ENCODE measurements at places on chromosomes 5 and 9.

DNA sequence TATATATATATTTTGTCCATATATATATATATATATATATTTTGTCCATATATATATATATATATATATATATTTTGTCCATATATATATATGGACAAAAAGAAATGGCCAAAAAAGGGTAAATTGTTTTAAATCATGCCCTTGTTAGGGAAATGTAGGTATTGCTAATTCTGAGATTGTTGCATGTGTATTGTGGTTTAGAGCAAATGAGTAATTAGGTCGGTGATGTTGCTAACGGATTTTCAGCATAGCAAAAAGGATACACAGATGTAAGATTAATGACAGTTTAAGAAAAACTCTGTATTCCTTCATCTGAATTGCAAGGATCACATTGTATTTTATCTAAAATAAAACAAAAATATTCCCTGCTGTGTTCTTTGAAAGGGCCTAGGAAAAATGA is 40.2 kb downstream of the OSTF1 start:
- no peak for DNase-seq

- DNase-seq: no peak
Observed at GRCh38 chr5:14702238-14702839, 37.8 kb downstream of the OTULIN start.

- no peak for DNase-seq
Observed at GRCh38 chr9:102434545-102434944, 560.6 kb upstream of the CYLC2 start.

DNA sequence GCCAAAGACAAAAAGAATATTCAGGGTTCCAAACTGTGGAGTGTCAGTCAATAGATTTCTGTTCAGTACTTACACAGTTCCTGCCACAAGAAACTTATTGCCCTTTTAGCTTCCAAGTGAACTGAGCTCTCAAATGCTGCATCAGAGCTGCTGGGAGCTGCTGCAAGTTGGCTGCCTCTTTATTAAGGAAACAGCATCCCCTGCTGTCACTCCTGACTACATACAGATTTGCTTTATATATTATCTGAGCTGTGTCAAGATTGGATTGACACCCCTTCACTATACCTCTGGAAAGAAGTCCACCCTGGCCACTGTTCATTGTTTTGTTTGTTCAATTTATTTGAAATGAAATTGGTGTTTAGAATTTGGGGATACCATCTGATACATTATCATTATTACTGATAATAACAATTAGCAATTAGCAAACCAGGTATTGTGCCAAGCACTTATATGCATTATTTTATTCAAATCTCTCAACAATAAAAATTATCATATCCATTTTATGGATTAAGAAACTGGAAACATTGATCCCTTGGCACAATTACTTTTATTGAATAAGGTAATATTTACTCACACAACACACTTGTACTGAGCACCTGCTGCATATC is 16.4 kb upstream of the C5orf58 start:
- no peak for DNase-seq

GRCh38 chr5:58043032-58043945 is 416.6 kb downstream of the PLK2 start:
- no peak for DNase-seq

GRCh38 chr9:3497401-3497800 is 28.4 kb downstream of the RFX3 start:
- no peak for DNase-seq

DNA sequence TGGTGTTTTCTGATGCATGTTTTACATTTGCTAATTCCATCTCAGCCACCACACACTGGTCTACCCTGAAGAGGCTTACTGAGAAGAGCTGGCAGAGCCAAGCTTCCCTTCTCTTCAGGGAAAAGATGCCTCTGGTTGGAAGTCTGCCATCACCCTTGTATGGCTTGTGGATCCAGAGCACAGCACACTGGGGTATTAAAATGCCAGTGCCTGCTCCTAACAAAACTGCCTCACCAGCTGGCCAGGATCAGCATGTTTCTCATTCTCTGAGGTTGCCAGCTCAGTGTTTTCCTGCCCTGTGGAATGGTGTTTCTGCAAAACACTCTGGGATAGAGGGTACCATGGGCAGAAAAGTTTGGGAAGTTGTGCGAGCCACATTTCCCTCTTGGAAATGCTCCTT is 31.6 kb upstream of the ZNF618 start:
- peak; percentile 38 for DNase-seq

DNA sequence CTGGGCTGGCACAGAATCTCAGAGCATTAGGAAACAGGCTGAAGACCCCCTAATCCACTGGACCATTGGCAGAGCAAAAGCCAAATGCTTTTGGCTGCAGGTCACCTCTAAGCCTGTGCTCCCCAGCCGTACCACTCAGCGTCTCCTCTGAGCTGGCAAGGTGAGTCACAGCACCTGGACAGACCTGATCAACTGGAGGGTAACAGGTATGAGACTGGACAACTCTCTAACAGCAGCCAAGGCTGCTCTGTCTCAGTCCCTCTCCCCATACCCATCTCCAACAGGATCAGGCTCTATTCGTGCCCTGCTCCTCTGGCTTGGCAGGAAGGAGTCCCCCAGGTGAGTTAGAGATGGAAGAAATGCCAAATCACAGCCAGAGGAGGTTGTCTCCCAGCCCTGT is 4.7 kb downstream of the GOLGA2 start:
- no peak for DNase-seq

GRCh38 chr9:35954942-35955546 is 2.9 kb downstream of the OR2S2 start:
- peak; percentile 51 for DNase-seq

DNA sequence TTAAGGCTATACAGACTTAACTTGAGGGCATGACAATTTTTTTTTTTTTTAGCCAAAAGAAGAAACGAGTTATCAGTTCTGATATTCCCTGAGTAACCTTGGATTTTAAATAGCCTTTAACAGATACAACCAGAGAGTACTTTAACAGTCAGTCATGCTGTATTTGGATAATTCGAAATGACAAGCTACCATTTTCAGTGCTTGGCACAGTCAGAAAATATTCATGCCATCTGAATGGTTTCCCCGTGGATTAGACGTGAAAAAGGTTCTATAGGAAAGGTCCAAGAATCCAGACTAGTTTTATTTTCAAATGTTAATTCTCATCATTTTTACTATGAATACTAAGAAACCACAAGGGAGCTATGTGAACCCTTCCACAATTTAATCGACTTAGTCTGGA is 165.7 kb downstream of the PAM start:
- no peak for DNase-seq

DNA sequence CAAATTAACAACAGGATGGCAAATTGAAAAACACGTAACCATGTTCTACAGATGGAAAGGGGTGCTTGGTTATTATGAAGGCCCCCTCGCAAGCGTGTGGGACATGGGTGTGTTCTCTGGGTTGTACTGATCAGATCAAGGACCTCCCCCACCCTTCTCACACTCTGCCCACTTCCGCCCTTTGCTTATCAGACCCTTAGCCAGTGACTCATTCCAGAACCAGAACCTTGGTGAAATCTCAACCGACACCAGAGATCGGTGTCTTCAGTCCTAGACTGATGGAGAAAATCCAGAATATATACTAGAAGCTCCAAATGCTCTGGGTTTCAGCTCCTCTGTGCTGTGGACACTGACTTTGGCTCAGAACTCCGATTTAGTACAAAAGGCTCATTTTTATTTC is 64.9 kb downstream of the PTTG1 start:
- no peak for DNase-seq
